ENCODE measurements at places on chromosomes 13 and 19. TPM values are rescaled to one million over a fixed set of nuclear protein-coding genes. Genes with fewer than 3 reads are reported as not detected.

The CA11 gene
- total RNA-seq: 0.24 TPM

The ZNF430 gene
- total RNA-seq: 9.7 TPM

The SMIM44 gene
- total RNA-seq: not detected

DNA sequence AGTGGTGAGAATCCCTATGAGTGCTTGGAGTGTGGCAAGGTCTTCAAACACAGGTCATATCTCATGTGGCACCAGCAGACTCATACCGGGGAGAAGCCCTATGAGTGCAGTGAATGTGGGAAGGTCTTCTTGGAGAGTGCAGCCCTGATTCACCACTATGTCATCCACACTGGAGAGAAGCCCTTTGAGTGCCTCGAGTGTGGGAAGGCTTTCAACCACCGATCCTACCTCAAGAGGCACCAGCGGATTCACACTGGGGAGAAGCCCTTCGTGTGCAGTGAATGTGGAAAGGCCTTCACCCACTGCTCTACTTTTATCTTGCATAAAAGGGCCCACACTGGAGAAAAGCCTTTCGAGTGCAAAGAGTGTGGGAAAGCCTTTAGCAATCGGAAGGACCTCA, 18.7 kb upstream of the AURKC start:
- no peak for DNase-seq

DNA sequence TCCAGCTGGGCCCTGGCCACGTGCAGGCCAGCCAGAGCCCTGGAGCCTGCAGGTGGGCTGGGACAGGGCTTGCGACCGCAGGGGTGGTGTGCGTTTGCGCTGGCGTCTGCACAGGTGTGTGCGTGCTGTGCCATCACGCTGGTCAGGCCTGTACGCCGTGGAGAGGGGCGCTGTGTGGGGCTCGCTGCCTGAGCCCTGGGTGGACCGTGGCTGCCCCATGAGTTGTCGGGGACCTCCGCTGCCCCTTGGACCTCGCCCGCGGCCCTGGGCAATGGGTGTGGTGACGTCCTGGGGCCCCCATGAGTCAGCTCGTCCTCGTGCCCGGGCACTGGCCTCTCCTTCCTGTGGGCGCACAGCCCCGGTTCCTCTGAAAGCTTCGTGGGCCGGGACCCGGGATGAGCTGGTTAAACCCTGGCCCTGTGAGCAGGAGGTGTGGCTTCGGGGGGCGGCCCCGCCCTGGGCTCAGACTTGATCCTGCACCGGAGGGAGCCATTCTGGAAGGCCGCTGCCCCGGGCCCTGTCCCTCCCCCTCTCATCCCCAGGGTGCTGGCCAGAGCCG, 6.8 kb downstream of the CSNK1G2 start:
- DNase-seq: no peak

GRCh38 chr19:9916719-9917118, 19.6 kb downstream of the OLFM2 start:
- DNase-seq: no peak

DNA sequence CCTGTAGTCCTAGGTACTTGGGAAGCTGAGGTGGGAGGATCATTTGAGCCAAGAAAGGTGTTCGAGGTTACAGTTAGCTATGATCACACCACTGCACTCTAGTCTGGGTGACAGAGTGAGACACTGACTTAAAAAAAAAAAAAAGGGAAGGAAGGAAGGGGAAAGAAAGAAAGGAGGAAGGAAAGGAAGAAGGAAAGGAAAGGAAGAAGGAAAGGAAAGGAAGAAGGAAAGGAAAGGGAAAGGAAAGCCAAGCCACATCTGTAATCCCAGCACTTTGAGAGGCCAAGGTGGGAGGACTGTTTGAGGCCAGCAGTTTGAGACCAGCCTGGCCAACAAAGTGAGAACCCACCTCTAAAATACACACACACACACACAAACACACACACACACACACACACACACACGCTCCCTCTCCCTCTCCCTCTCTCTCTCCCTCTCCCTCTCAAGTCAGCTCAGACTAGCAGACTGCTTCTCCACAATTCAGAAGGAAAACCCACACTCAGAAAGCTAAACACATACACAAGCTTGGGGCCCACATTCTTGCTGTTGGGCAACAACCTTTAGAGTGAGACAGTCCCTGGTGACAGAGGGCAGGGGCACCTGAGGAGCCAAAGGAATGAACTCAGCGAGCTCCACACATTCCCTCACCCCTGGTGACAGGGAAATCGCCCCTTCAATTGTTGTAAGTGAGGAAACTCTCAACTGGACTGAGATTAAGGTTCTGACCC, 2.7 kb downstream of the ZNF709 start:
- DNase-seq: peak; percentile 38

- DNase-seq: no peak
Observed at GRCh38 chr13:85419611-85420010, 379.6 kb downstream of the SLITRK6 start.

DNA sequence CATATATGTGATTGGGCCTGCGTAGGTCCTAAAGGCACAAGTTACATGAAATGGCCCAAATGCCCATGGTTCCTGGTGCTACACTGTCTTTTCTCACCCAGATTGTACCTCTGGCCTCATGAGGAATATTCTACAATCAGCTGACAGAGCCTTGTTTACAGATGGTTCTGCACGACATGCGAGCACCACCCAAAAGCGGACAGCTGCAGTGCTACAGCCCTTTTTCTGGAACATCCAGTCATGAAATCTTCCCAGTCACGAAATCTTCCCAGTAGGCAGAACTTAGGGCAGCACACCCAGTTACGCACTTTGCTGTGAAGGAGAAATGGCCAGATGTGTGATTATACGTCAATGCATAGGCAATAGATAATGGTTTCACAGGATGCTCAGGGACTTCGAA, 7.7 kb upstream of the ELF1 start:
- DNase-seq: no peak

- no peak for DNase-seq
Observed at GRCh38 chr19:30090963-30091362, 148.9 kb downstream of the URI1 start.

DNA sequence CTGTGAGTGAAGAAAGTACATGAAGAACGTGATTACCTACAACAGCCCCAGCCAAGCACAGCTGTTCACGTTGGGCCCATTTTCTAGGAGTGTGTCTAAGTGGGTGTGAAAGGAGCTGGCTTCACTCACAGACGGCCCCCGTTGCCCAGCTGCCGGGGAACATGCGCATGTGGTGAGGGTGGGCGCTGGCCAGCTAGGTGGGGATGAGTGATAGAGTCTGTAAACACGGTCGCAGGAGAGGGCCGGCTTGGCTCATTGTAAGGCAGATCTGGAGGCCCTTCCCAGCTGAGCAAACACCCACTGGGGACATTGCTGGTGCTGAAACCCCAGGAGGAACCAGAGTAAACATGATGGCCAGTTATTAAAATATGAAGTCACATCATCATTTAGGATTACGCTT, 160.5 kb downstream of the TEX29 start:
- no peak for DNase-seq

DNA sequence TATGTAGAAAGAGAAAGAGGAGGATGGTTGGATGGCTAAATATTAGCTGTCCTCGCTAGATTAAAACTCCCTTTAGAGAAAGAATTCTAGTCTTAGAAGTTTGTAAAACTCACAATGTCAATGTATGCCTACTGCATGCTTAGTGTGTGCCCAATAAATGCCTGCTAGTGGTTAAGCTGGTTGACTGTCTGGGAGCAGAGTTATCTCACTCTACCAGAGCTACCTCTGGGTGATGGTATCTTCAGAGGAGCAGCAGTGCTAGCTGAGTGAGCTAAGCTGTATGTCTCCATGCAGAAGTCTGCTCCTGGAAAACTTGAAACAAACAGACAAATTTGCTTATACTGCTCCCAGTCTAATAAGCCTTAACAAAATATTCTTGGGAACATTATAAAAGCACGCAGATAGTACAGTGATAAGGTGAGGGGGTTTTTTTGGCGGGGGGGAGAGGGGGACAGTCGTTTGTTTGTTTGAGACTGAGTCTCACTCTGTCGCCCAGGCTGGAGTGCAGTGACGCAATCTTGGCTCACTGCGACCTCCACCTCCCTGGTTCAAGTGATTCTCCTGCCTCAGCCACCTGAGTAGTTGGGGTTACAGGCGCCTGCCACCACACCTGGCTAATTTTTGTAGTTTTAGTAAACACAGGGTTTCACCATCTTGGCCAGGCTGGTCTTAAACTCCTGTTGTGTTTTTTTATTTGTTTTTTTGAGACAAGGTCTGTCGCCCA, 202.8 kb upstream of the TSC22D1 start:
- no peak for DNase-seq

DNA sequence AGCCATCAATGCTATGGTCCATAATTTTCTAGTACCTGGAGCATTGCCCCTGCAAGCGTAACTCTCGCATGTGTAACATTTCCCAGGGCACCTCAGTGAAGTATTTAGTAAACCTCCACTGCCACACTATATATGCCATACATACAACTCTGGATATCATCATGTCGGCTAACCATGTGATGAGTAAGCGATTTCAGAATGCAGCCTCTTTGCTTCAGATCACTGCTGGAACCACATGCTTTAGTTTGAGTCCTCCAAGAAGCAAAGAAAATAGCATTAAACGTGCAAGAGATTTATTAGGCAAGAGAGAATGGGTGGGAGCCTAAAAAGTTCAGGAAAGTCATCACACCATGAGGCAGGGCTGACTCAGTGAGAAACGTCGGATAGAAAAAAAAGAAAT, 635.6 kb upstream of the SLITRK5 start:
- no peak for DNase-seq

GRCh38 chr13:23722726-23723453, 152.7 kb downstream of the TNFRSF19 start:
- DNase-seq: peak; percentile 82

All from HepG2 (cell line).